ENCODE measurements at places on chromosomes 5 and 9. TPM values are rescaled to one million over a fixed set of nuclear protein-coding genes. Genes with fewer than 3 reads are reported as not detected.

GRCh38 chr9:76216161-76216649 is 178.0 kb downstream of the RFK start:
- H3K4me1 ChIP-seq, result no peaks in the 10 kb centered on the region
- no peaks in the 10 kb centered on the region for H3K36me3 ChIP-seq
- no peak overlapping the region for H3K27ac ChIP-seq

DNA sequence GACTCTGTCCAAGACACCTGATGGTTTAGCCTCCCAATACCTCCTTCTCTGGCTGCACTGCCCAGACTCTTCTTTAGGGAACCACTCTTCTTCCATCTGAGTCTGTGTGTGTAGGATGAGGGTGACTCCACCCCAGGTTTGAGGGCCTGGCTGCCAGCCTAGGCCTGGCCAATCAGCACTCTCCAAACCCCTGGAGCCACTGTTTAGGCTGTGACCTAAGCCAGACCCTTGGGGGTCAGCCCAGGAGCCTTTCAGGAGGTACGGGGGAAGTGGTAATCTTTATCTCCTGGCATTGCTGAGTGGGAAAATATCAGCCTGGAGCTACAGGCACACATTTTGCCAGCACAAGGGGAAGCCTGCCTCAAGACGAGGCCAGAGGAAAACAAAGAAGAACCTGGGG is 6.2 kb upstream of the ERGIC1 start:
- no peaks in the 10 kb centered on the region for H3K36me3 ChIP-seq
- no peak overlapping the region for H3K27ac ChIP-seq
- DNase-seq, result no peak
- H3K27me3 ChIP-seq, result no peaks in the 10 kb centered on the region
- no peak overlapping the region for H3K4me3 ChIP-seq

- peaks cover 6% of the 10 kb centered on the region for H3K27me3 ChIP-seq
- no peaks in the 10 kb centered on the region for H3K4me1 ChIP-seq
- H3K36me3 ChIP-seq, result no peaks in the 10 kb centered on the region
- H3K4me3 ChIP-seq, result no peak overlapping the region
Measured at GRCh38 chr9:93265301-93265971, 81.5 kb downstream of the WNK2 start.

- no peak for DNase-seq
- H3K4me3 ChIP-seq, result no peak overlapping the region
- H3K27me3 ChIP-seq, result no peaks in the 10 kb centered on the region
- no peaks in the 10 kb centered on the region for H3K4me1 ChIP-seq
Measured at GRCh38 chr5:118967059-118967508, 21.3 kb downstream of the DTWD2 start.

DNA sequence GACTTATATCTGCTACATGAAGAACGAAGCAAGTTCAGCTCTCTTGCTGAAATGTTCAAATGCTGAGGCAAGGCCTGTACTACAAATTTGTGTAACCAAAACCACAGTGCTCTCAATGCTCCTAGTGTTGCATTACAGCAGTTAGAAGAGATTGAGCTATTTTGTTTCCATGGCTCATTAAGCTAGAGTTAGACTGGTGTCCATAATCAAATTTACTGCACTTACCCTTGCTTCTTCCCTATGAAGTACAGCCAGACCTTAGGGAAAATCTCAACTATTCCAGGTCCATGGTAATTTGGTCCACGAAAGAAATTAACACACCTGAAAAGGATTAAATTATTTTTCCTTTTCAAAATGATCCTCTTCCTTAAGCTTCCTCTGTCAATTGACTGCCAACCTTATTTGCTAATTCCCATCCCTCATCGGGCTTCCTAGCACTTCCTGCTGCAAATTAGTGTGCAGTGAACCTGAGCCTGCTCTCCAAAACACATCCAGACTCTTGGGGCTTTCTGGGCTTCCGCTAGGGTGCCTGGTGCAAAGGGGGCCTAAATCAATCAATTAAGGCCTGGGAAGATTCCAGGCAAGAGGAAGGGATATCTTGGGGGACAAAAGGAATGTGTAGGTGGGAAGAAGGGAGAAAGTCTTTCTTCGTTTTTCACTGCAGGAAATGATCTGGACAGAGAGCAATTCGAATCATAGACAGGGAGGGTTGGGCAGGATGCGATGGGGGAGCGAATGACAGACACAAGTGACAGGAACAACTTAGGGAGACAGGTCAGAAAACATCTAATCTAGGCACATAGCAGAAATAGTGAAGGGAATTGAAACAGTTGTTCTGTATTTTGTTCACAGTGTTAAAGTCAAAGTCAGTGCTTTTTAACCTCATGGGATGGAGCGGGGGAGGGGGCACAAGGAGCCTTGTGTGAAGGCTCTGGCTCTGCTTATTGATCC is 542.4 kb downstream of the RAB3C start:
- no peak overlapping the region for H3K4me3 ChIP-seq
- no peaks in the 10 kb centered on the region for H3K36me3 ChIP-seq
- H3K27ac ChIP-seq, result peak overlapping the region; percentile 83

DNA sequence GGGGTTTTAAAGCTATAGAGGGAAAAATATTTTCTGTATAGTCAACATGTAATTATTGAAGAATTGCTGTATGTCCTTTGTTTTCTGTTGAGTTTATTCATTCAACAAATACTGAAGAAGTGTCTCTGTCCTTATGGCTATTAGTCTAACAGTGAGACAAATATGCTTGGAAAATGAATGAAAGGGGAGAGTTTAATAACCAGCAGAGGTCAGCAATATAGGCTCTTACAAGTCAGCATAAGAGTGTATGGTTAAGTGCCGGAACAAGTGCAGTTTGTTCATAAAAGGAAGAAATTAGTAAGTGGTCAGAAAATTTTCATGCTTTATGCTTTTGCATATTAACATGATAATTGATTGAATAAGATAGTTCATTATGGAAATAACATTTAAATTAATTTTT is 3.6 kb downstream of the SCAMP1 start:
- H3K36me3 ChIP-seq, result no peaks in the 10 kb centered on the region
- H3K4me3 ChIP-seq, result no peak overlapping the region
- no peak overlapping the region for H3K27ac ChIP-seq
- peaks cover 21% of the 10 kb centered on the region for H3K4me1 ChIP-seq

GRCh38 chr5:68033029-68033428 is 182.5 kb upstream of the PIK3R1 start:
- H3K36me3 ChIP-seq, result no peaks in the 10 kb centered on the region
- no peak overlapping the region for H3K4me3 ChIP-seq

DNA sequence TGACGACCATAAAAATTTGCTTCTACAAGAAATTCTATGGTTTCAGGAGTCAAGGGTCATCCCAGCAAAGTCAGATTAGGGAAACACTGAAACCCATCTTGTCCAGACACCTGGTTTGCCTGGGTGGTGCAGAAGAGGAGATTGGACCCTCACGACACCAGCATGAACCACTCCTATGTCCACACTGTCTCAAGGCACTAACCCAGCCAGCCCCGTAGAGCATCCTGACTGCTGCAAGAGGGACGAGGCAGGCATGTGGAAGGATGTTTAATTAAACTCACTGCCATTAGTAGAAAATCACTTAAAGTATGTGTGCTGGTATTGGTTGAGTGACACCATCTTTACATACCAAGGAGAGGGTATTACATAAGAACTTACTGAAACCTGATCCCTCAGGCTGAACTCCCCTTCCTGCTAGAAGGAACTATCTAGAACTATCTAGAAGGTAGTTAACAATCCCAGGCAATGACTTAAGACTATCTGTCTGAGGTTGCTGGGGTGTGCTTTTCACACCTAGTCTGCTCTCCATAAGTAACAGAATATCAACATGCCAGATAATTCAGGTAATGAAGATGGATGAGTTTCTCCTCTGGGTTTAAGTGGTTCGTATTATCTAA is 93.6 kb downstream of the SEMA6A start:
- H3K27me3 ChIP-seq, result no peaks in the 10 kb centered on the region
- H3K27ac ChIP-seq, result no peak overlapping the region
- DNase-seq, result no peak
- peaks cover 16% of the 10 kb centered on the region for H3K36me3 ChIP-seq
- peaks cover 15% of the 10 kb centered on the region for H3K4me1 ChIP-seq
- H3K4me3 ChIP-seq, result no peak overlapping the region

- H3K27ac ChIP-seq, result no peak overlapping the region
- H3K36me3 ChIP-seq, result no peaks in the 10 kb centered on the region
- H3K27me3 ChIP-seq, result no peaks in the 10 kb centered on the region
- DNase-seq, result no peak
- no peaks in the 10 kb centered on the region for H3K4me1 ChIP-seq
Measured at GRCh38 chr5:174459071-174459702, 265.2 kb upstream of the MSX2 start.

The WNT8A gene
- total RNA-seq, result not detected

The TIFAB gene
- total RNA-seq, result 0.30 TPM

The SPATA31A3 gene
- total RNA-seq, result not detected

The MBLAC2 gene
- 5.9 TPM for total RNA-seq

The LRRC26 gene
- total RNA-seq, result 1.0 TPM

The PCDHGA11 gene
- total RNA-seq, result 3.2 TPM

The RASGRF2 gene
- total RNA-seq, result 6.7 TPM

The PANK3 gene
- total RNA-seq, result 43.2 TPM

The PDLIM4 gene
- total RNA-seq, result 6.7 TPM

The GPR150 gene
- total RNA-seq, result 0.18 TPM
